Liver (tissue), 10 donors: ENCODE measurements at places on chromosomes 5 and 9. TPM values are rescaled to one million over a fixed set of nuclear protein-coding genes. Genes with fewer than 3 reads are reported as not detected.

DNA sequence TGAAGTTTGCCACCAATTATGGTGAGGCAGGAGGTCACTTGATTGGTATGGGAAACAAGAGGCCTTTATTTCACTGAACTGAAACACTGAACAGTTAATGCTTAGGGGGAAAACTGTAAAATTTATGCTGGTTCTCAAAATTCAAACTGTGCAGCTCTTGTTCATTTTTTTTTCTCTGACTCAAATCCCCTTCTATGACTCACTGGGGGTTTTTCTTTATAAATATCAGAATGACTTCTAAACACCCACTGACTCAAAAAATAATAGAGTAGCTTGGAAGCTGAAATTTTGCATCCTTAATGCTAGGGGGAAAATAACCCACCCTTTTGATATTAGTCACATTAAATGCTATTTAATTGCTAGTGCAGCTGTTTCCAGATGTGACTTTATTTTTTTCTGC is 24.1 kb upstream of the OTP start:
- H3K27ac ChIP-seq, result no peak overlapping the region
- H3K4me1 ChIP-seq, result no peaks in the 10 kb centered on the region
- no peaks in the 10 kb centered on the region for H3K36me3 ChIP-seq
- no peak for DNase-seq
- peaks cover 2% of the 10 kb centered on the region for H3K27me3 ChIP-seq

The SPIN1 gene
- 27.4 TPM for total RNA-seq

GRCh38 chr5:166338801-166339200 is 1952.6 kb upstream of the WWC1 start:
- H3K27me3 ChIP-seq, result peaks cover 3% of the 10 kb centered on the region
- no peaks in the 10 kb centered on the region for H3K4me1 ChIP-seq
- no peak overlapping the region for H3K4me3 ChIP-seq
- no peak for DNase-seq
- no peaks in the 10 kb centered on the region for H3K36me3 ChIP-seq
- no peak overlapping the region for H3K27ac ChIP-seq

DNA sequence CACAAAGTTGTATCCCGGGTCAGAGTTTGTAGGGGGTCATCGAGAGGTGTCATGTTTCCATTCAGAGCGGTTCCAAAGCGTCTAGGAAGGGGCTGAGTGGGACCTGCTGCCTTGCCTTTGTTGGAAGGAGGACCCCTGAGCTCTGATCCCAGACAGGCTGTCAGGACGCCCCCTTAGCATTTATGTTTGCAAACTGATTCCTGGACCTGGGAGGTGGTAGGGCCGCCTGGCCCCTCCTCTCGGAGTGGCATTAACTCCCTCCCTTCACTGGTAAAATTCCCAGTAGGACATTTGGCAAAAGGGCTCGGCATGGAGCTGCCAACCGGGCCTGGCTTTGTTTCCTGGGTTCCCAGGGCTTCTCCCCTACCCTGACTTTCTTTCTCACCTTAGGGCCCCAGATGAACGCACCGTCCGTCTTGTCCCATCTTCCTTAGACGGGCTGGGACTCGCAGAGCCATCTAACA is 2.5 kb downstream of the JADE2 start:
- H3K36me3 ChIP-seq, result no peaks in the 10 kb centered on the region
- peak overlapping the region; percentile 98 for H3K27ac ChIP-seq
- H3K4me1 ChIP-seq, result peaks cover 13% of the 10 kb centered on the region
- H3K27me3 ChIP-seq, result no peaks in the 10 kb centered on the region
- peak overlapping the region; percentile 55 for H3K4me3 ChIP-seq

The RNF20 gene
- 13.9 TPM for total RNA-seq

- no peak overlapping the region for H3K27ac ChIP-seq
- no peaks in the 10 kb centered on the region for H3K36me3 ChIP-seq
- no peaks in the 10 kb centered on the region for H3K27me3 ChIP-seq
- H3K4me1 ChIP-seq, result no peaks in the 10 kb centered on the region
- DNase-seq, result no peak
These were observed 112.0 kb upstream of the SELENOP start for GRCh38 chr5:42923710-42924109.

The KCNN2 gene
- 4.6 TPM for total RNA-seq

- peaks cover 2% of the 10 kb centered on the region for H3K4me1 ChIP-seq
- H3K27ac ChIP-seq, result no peak overlapping the region
- no peaks in the 10 kb centered on the region for H3K36me3 ChIP-seq
These were observed 31.7 kb downstream of the ADRB2 start for GRCh38 chr5:148858106-148858505.

The C1QTNF3 gene
- 3.1 TPM for total RNA-seq

The NR5A1 gene
- not detected for total RNA-seq

DNA sequence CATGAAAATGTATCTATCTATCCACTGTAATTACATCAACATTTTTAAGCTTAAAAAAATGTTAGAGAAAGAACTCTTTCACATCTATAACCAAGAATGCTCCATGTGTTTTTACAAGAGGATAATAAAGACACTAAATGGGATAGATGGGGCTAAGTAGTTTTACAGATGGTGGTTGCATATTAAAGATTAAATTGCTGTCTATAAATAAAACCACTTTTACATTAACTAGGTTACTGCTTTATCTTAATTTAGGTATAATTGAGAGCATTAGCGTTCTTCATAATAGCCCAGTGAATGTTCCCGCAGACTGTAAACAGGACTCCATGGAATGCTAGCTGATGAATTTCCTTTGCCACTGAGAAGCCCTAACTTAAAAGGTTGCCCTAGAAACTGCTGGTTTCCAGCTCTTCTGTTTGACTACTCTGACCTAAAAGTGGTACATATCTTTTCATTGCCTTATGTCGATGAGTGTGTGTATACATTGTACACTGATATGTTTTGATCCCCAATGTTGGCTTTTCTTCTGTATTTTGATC is 117.9 kb downstream of the SGCD start:
- no peaks in the 10 kb centered on the region for H3K27me3 ChIP-seq
- no peaks in the 10 kb centered on the region for H3K36me3 ChIP-seq
- DNase-seq, result no peak
